Stimulated activated CD4-positive, alpha-beta T cell treated with anti-CD3 and anti-CD28 coated beads, TNF-alpha, amount 100 ng/mL, for 48 hours (primary cell): ENCODE measurements at places on chromosomes 3 and 15.

DNA sequence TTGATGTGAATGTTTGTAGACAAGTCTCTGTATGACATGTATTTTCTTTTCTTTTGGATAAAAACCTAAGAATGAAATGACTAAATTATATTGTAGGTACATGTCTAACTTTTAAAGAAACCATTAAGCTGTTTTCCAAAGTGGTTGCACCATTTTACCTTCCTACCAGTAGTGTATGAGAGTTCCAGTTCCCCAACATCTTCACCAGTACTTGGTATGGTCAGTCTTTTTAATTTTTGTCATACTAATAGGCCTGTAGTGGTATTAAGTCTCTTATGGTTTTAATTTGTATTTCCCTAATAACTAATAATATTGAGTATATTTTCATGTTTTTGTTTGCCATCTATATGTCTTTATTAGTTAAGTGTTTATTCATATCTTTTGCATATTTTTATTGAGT is 244.0 kb upstream of the LRRFIP2 start:
- no peak for DNase-seq

GRCh38 chr3:32958509-32958908 is 7.1 kb downstream of the CCR4 start:
- no peak for DNase-seq

GRCh38 chr3:5190147-5190791 is 2.8 kb downstream of the EDEM1 start:
- DNase-seq = no peak

GRCh38 chr3:181609030-181609767 is 102.5 kb upstream of the SOX2 start:
- DNase-seq = no peak

GRCh38 chr3:171116824-171117395 is 90.4 kb upstream of the SLC2A2 start:
- no peak for DNase-seq
